ENCODE measurements at places on chromosomes 1 and 21.

DNA sequence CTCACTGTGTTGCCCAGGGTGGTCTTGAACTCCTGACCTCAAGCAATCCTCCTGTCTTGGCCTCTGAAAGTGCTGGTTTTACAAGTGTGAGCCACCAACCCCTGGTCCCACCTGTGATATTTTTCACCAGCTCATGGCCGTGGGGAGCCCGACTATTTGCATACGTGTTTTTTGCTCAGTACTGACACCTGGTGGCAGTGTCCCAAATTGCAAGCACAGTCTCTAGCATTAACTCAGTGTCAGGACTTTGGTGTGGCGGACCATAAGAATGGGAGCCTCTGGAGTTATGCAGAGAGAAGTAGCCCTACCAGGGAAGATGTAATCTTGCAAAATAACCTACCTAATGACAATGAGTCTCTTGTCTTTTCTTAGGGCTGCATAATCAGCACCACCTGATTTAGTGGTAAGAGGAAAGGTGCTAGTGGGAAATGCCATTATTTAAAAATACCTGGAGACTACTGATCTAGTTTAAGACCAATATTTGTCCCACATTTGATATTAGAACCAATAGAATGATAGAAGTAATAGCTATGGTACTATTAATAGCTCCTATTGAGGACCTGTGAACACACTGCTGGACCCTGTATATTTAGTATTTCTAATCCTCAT lies 305.4 kb downstream of the DISC1 start:
- DNase-seq = no peak

GRCh38 chr21:37623183-37623582 lies 256.6 kb downstream of the DYRK1A start:
- DNase-seq = no peak

DNA sequence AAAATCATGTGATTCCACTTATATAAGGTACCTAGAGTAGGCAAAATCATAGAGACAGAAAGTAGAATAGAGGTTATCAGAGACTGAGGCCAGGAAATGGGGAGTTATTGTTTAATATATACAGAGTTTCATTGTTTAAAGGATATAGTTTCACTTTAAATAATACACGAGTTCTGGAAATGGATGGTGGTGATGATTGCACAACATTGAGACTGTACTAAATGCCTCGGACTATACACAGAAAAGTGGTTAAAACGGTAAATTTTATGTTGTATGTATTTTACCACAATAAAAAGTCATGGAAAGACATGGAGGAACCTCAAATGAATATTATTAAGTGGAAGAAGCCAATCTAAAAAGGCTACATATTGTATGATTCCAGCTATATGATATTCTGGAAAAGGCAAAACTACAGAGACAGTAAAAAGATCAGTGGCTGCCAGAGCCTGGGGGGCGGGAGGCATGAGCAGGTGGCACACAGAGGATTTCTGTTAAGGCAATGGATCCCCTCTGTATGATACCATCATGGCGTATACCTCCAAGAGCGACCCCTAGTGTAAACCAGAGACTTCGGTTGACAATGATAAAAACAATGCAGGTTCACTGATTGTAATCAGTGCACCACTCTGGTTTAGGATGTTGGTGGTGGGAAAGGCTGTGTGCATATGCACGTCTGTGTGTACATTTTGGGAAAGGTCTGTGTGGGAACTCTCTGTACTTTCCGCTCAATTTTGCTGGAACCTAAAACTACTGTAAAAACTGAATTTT lies 7.5 kb downstream of the C1orf198 start:
- no peak for DNase-seq

- no peak for DNase-seq
These were observed 49.8 kb downstream of the ADAMTS1 start for GRCh38 chr21:26795412-26795805.

DNA sequence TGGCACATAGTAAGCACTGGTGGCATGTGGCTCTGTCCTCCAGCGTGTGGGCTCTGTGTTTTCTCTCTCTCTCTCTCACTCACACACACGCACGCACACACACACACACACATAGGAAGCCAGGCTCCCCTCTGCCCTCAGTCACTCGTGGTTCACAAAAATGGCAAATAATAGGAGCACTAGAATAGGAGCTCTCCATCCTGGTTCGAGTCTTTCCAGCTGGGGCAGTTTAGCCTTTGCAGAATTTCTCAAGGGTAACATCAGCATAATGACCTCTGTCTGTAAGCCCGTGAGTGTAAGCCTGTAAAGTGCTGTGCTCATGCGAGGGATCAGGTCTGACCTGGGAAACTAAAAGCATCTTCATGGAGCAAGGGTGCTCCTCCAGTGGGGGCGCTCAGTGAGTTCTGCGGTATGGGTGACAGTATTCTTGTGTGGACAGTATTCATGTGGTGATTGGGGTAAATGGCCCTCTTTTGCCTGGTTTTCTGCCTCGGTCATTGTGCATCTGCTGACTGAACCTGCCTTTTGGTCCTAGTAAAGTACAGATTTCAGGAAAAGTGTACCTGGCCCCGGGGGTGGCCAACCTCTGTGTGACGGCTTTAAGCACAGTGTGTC lies 842 bp upstream of the ZC3H12A start:
- no peak for DNase-seq

DNA sequence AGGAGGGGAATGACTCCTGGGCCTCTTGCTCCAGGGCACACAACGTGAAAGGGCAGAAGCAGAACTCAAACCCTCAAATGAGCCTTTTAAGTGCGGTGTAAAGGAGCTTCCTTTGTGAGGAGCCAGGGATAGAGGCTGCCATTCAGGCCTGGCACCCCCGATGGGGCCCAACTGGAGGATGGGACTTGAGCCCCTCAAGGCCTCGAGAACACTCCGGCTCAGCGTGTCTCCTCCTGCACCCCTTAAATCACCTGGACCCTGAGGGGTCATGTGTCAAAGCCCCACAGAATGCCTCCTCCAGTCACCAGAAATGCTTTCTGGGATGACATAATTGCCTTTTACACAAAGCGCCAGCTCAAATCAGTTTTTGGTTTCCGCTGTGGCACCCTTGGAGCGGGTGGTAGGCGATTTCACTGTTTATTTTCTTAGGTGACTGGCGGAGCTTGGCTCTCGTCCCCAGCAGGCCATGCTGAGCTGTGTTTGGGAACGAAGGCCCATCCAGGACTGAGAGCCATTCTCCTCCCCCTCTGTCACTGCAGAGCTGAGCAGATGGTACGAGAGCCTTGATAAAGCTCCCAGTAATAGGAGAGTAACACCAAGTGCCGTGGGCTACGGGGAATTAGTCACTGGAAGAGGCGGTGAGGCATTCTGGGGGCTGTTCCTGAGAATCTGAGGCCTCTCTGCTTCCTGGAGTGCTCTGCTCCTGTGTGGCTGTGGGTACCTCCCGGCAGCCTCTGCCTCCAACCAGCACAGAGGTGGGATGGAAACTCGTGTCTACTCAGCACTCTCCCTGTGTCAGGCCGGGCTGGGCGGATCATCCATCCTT lies 163.0 kb downstream of the GRIK3 start:
- peak; percentile 52 for DNase-seq

GRCh38 chr21:37208056-37208721 lies 58.9 kb downstream of the VPS26C start:
- no peak for DNase-seq

GRCh38 chr1:229757226-229757625 lies 131.2 kb downstream of the URB2 start:
- DNase-seq = no peak

DNA sequence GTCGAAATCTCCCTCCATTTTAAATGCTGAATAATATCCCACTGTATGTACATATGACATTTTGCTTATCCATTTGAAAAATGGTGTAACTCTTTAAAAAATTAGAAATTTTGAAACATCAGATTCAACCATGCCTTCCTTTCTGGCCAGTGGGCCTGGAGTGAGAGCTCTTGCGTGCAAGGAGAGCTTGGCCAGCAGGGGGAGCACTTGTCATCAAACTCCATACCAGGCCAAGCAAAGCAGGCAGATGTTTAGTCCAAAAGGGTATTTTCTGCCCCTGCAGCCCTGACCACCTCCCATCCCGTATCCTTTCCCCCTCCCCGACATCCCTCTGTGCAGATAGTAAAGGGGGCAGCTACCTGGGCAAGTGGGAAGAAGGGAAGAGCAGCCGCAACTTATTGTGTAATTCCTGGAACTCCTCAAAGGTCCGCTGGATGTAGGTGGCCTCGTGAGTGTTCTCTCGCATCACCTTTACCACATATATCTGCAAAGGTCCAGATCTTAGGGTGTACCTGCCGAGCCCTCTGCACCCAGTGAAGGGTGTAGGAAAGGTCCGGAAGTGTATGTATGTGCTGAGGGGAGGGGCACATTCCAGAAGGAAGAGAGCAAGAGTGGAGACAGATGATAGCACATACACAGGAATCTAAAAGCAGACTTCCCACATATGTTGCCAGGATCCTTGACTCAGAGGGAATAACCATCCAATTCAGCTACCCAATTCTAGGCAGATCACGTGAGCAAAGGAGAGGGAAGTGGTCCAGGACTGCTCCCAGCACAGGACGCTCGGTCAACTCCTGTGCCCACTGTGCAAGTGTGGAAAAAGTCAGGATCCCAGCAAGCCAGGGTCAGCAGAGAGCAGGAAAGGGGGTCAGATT lies 19.9 kb upstream of the PPP1R15B start:
- peak; percentile 78 for DNase-seq

- no peak for DNase-seq
These were observed 100.7 kb upstream of the KCTD3 start for GRCh38 chr1:215466361-215466760.

- no peak for DNase-seq
These were observed 180.0 kb downstream of the PLPP3 start for GRCh38 chr1:56399326-56399725.

GRCh38 chr1:179066471-179066870 lies 15.4 kb upstream of the TOR3A start:
- peak; percentile 17 for DNase-seq

DNA sequence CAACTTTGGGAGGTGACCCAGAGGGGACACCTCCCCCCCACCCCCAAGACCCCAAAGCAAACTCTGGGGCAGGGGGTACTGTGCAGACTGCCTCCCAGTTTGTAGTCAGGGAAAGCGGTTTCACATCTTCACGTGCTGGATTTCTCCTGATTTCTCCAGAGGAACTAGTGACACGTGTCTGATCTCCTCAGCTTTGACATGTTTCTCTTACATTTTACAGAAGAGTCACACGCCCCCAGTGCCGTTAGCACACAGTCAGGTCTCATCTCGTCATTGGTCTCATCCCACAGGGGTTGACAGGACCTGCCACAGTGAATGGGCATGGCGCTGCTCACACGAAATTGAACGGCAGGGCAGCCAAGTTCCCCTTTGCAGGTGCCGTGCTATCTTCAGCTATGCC lies 11.8 kb downstream of the PDPN start:
- DNase-seq = no peak

DNA sequence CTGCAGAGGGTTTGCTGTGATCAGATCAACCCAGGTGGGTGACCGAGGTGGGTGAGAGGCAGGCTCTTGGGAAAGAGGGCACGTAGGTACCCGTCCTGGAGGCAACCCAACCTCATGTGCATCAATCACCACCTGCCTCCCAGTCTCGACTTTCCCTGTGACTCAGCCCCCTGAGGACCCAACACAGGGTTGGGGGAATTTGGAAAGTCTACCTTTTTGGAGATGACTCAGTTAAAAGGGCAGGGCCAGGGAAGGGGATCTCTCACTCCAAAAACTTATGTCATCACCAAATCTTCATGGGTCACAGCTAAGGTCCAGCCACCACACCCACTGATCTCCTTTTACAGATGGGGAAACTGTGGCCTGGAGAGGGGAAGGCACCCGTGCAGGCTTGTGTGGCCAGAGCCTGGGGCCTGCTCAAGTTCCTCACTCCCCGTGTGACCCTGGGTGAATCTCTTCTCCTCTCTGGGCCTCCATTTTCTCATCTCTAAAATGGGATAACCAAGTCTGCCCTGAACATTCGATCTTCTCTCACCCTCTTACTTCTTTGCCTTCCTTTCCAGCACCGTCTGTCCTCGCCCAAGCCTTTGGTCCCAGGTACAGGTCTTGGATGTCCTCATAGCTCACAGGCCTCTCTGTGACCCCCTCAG lies 34.6 kb upstream of the WNT4 start:
- DNase-seq = no peak
